Suppressor macrophage (primary cell): ENCODE measurements at places on chromosomes 13 and 19.
A peak's percentile ranks its signal among the peaks of the same experiment; 100 is the strongest.

DNA sequence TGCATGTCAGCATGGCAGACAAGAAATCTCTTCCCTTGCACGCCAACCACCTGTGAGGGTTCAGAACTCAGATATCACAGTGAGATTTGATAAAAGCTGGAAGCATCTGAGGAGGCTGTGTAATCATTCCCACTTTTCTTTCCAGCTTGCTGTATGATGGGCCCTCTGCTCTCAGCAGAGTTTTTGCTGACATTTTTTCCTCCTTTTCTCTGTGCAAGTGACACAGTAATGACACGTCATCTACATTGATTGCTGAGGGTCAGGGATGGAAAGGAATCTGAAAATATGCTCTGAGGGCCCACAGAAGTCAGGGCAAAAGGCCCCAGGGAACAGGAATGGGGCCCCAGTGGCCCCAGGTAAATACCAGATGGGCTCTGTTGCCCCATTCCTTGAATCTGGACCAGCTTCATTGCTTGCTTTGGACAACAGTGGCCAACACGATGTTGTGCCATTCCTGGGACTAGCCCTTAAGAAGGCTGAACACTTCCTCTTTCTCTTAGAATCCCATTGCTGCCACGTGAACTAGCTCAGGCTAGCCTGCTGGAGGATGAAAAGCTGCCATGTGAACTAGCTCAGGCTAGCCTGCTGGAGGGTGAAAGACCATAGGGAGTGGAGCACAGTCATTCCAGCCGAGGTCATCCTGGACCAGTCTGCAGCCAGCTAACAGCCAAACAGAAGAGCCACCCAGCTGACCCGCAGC lies 68.2 kb downstream of the CACNA1A start:
- DNase-seq, result no peak

DNA sequence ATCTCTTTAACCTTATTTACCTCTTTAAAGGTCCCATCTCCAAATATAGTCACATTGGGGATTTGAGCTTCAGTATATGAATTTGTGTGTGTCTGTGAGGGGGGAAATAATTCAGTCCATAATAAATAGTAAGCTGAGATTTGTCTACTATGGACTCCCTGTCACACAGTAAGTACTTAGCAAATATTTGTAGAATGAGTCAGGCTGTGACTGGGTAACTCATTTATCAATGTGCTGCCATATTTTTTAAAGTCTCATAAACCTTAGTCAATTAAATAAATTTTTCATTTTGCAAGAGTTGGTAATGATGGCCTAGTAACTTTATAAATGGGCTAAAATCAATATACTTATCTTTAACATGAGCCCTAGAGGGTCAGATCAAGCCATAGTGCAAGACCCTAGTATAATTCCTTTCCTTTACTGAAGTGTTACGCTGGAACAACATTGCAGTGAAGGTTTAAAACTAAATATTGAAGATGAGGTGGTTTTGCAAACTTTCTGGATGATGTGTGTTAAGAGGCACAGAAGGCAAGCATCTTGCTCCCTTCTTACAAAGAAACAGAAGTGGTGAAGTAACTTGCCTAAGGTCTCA lies 305.1 kb downstream of the KCNRG start:
- no peak for DNase-seq

GRCh38 chr19:7914099-7914498 lies 531 bp upstream of the TGFBR3L start:
- DNase-seq, result no peak

DNA sequence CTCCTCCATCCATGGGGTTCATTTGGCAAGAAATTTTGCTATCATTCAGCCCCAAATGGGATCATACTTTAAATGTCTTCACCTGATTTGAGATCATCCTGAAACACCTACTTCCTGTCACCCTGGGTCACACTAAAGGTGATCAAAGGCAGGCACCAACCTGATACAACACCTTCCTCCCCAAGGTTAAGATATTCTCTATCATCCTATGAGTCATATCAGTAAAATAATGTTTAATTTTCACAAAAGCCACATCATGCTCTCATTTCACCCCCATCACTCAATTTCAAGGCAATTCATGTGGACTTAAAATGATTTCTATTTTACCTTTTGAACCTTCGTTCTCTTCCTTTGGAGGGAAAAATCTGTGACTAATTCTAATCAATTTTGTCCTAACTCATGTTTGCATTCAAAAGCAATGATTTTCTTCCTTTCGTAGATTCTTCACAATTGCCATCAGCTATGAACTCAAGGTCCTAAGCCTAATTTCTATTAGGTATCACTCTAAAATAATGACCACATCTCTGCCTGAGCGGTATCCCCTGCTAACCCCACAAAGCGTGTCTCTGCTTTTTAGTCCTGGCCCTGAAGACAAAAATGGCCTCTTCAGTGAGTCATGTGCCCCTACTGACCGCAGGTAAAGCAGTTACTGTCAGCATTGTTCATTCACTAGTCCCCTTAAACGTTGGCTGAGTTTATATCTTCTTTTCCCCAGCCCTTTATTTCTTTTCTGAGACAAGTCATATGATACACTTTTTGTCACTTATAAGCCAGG lies 139.0 kb downstream of the SPRY2 start:
- no peak for DNase-seq

DNA sequence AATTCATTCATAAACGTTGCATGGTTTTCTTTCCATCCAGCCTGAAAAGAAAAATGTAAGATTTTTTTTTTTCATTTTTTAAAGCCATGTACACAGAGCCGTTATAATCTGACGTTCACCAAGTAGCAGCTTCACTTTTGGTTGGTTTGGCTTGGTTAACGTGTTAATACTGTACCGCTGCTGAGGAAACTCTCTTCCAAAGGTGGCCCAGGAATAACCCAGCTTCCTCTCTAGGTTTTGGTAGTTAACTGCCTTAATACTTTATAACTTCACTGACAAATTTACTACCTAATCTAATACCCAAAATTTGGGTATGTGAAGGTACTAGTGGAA lies 1.7 kb downstream of the INTS6 start:
- DNase-seq, result no peak

DNA sequence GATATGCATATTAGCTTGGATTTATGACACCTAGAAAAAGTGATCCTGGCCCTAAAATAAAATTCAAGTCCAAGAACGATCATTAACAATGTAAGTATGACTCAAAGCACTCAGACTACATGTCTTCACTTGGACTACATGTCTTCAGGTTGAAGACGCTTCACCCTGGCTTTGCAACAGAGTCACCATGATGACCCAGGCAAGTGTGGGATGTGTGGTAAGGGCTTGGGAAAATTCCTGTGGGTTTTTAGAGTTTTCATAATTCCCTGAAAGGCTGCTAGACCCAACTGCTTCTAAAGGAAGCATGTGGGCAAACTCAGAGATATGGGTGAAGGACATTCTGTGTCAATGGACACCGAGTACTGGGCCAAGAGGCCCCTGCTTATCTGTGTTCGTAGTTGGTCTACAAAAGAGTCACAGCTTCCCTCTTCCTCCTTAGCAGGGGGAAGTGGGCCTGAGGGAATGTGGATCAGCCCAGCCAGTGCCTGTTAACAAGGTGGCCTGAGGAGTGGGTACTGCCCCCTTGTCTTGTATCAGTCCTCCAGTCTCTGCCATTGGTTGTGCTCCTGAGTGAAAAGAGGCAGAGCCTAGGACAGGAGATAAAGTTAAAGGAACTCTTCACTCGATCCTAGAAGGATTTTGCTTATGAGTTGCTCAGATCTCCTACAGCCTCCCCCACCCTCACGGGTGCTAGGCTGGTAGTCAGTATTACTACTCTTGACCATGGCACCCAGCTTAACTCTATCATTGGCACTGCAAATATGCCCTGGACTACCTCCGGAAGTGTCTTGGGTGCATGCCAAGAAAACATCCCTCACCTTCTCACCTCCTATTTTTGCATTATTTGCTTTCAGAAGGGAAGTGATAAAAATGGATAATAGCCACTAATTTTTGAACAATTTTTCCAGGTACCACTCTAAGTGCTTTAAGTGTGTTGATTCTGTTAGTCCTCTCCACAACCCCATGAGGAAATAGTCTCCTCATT lies 406.3 kb downstream of the COG6 start:
- DNase-seq, result no peak

GRCh38 chr13:92377396-92377795 lies 849.2 kb upstream of the GPC6 start:
- no peak for DNase-seq

DNA sequence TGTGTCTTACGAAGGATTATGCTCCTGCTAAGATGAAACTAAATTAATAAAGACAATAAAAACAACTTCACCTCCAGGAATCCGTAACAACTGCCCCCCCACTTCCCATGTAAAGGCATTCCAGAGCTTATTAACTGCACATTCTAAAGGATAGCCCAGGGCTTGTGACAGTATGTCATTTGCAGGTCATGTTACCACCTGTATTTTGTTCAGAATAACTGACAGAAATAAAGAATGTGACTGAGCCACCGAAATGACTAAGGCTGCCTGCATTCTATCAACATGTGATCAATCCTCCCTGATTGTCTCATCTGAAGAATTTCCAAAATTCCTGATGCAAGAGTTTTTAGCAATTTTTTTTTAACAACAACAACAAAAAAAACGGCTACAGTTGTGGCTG lies 117.2 kb downstream of the MIPEP start:
- DNase-seq, result no peak

GRCh38 chr19:41753159-41753558 lies 2.2 kb upstream of the CEACAM6 start:
- DNase-seq, result peak; percentile 91

DNA sequence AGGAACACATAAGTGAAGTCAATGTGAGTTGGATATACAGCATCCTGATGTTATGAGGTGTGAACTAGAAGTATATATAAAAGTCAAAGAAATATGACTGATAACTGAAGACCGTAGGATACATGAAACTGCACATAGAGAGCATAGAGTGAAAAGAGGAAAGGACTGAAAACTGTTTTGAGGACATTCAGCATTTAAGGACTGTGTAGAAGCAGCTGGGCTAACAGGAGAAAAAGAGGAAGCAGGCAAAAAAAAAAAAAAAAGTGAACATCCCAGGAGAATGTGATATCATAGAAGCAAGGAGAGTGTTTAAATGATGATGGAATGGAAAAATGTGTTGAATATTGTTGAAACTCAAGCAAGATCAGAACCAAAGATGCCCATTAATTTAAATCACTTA lies 363.5 kb downstream of the PCDH20 start:
- DNase-seq, result no peak

GRCh38 chr13:98416408-98416807 lies 160.5 kb downstream of the STK24 start:
- DNase-seq, result no peak

DNA sequence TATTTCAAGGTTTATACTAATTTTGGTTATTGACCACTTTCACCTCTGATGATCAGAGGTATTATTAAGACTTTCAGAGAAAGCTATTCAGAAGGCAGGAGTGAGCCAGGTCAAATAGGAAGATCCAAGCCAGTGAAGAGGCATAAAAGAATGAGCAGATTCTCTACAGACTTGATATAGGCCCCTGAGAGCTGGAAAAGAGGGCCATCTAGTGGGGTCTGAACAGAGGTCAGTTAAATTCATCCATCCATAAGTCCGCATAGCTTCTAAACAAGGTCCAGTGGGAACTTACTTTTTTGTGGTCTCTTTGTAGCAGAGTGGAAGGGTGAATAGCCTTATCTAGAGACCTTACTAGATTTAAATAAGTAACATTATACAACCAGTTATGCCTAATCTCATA lies 126.6 kb upstream of the UFM1 start:
- no peak for DNase-seq
